ENCODE measurements at places on chromosomes 13 and 19.

GRCh38 chr13:111372651-111373425, 52.4 kb downstream of the TEX29 start:
- no peak for DNase-seq

GRCh38 chr19:50187937-50188336, 15.5 kb upstream of the MYH14 start:
- no peak for DNase-seq

- DNase-seq, result no peak
These were observed 145.7 kb downstream of the LHFPL6 start for GRCh38 chr13:39457274-39457673.

DNA sequence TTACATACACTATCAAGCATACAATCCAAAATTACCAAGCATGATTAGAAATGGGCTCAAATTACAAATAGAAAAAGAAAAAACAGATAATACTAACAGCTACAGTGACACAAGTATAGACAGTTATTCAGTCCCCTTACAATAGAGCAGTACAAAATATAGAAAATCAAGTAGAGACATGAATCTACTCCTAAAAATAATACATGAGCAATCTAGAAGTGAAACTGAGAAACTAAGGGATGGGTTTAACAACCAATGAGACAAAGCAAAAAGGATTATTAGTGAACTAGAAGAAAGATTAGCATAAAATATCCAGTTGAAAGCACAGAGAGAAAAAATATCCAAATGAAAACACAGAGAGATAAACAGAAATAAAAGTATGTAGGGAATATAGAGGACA, 426.7 kb downstream of the TBC1D4 start:
- DNase-seq, result no peak

Measured in T-helper 17 cell (primary cell).